Natural killer cell treated with Interleukin-12 subunit alpha and Interleukin-12 subunit beta and Interleukin-15 and Interleukin-18, amount 100 ng/mL, for 72 hours (primary cell): ENCODE measurements at places on chromosomes 13 and 19. TPM values are rescaled to one million over a fixed set of nuclear protein-coding genes. Genes with fewer than 3 reads are reported as not detected.

RPL18A gene
- total RNA-seq: 1,604 TPM

DNA sequence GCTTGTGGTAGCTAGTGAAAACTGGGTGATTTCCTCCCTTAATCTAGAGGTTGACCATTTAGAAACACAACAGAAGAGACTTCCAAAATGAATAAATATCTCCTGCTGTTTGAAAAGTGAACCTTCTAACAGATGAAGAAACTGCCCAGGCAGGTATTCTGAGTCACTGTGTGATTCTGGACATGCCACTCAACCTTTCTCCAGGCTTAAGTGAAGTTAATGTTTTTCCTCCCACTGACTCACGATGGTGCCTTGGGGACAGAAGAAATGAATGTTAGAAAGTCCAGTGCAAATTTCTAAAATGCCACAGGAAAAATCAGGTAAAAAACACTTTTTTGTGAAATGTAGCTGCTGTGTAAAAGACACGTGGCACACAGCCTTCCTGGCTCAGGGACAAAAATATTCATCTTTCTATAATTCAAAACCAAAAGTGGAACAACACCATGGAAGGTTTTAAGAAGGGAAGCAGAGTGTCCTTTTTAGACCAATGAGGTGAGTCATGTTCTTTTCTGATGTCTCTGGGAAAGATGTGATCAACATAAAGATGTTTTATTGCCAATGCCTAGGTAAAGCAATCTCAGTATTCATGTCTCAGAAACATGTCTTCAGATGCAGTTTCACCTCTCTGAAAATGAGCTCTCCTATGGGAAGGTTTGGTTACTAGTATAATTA, 9.1 kb downstream of the UBE2L5 start:
- no peak overlapping the region for H3K27ac ChIP-seq
- DNase-seq: no peak
- no peaks in the 10 kb centered on the region for H3K4me1 ChIP-seq
- H3K4me3 ChIP-seq: no peak overlapping the region

DNA sequence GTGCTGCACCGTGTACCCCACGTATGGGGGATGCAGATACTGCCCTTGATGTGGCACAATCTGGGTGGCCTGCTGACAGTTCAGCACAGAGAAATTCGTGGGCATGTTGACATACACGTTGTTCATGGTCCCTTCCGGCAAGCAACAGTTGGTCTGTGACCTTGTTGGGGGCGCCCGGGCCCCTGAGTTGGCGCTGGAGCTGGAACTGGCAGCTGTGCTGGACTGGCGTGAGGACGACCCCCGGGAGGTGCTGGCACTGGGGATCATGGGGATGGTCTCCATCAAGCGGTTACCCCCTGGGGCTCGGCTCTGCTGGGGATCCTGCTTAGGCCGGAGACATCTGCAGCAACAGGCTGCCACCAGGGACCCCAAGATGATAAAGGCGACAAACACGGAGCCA, 5.2 kb downstream of the SHISA2 start:
- no peak for DNase-seq
- H3K4me3 ChIP-seq: no peak overlapping the region
- peaks cover 37% of the 10 kb centered on the region for H3K27me3 ChIP-seq
- H3K4me1 ChIP-seq: no peaks in the 10 kb centered on the region
- no peak overlapping the region for H3K27ac ChIP-seq
- no peaks in the 10 kb centered on the region for H3K36me3 ChIP-seq

KLF1 gene
- 0.52 TPM for total RNA-seq

- H3K4me1 ChIP-seq: peaks cover 32% of the 10 kb centered on the region
- peaks cover 7% of the 10 kb centered on the region for H3K36me3 ChIP-seq
- H3K27ac ChIP-seq: no peak overlapping the region
- no peaks in the 10 kb centered on the region for H3K27me3 ChIP-seq
Measured at GRCh38 chr19:50030225-50030624, 4.4 kb downstream of the ZNF473 start.

SYT5 gene
- total RNA-seq: not detected

RGL3 gene
- total RNA-seq: not detected

CEACAM5 gene
- not detected for total RNA-seq

GRCh38 chr19:51903192-51903591, 1.6 kb downstream of the ZNF649 start:
- no peak for DNase-seq
- H3K27me3 ChIP-seq: peaks cover 13% of the 10 kb centered on the region
- H3K36me3 ChIP-seq: peaks cover 72% of the 10 kb centered on the region
- peaks cover 29% of the 10 kb centered on the region for H3K4me1 ChIP-seq
- no peak overlapping the region for H3K27ac ChIP-seq
- H3K4me3 ChIP-seq: peak overlapping the region; percentile 92

KRI1 gene
- total RNA-seq: 89.6 TPM

DNA sequence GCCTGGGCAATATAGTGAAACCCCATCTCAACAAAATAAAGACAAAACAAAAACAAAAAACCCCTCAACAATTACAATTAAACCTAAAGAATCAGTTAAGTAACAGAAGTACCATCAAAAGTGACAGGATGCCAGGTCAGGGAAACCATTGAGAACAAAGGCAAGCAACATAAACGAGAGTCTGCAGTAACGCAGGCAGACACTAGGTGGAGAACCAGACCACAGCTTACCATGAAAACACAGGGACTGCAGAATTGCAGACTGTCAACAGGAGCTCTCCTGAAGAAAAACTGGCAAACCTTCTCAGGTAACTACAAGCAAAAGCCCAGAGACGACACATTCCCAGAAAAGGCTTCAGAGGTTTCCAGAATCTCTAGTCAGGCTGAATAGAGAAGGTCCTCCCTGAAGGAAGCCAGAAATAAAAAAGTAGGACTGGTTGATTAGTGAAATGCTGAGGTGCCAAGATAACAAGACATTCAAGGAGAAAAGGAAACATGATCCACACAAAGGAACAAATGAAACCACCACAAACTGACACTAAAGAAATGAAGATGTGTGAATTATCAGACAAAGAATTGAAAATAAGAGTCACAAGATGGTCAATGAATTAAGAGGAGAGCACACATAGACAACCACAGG, 2.2 kb upstream of the ZNF665 start:
- peaks cover 29% of the 10 kb centered on the region for H3K36me3 ChIP-seq
- H3K27ac ChIP-seq: no peak overlapping the region
- H3K27me3 ChIP-seq: no peaks in the 10 kb centered on the region
- peak; percentile 75 for DNase-seq
- H3K4me3 ChIP-seq: peak overlapping the region; percentile 13

ZNF418 gene
- total RNA-seq: 1.9 TPM

GDF15 gene
- total RNA-seq: not detected

DNA sequence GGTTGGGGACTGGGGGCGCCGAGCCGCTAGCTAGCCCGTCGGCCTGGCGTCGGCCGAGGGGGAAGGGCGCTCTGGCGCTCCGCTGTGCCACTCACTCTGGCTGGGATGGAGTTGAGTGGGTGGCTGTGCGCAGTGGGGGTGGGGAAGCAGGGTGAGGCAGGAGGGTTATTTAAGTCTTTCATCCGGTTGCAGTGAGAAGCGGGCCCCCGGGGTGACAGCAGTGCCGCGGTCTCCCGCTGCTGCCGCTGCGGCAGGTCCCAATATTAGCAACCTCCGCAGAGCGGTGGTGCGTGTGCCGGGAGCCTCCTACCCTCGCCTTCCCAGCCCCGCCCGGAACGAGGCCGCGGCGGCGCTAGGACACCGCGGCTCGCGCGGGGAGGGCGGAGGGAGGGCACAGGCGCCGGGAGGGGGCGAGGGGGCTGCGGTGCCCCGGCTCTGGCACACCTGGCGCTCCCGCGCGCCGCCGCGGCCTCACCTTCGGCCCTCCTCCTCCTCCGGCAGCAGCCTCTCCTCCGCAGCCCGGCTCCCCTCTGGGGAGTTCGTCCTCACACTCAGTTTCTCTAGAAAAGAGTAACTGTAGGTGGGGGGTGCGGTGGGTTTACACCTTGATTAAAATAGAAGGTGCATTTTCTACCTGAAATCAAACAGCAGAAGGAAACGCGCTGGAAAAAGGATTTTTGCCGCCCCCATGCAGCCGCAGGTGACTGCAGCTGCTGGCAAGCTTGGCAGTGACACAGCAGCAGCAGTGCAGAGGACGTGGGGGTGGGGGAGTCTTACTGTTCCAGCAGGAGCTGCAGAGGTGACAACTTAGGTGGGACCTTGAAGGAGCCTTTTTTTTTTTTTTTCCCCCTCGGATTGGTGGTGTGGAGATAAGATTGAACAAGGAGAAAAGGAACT, 4.5 kb downstream of the FGF9 start:
- peaks cover 25% of the 10 kb centered on the region for H3K4me1 ChIP-seq
- no peaks in the 10 kb centered on the region for H3K36me3 ChIP-seq
- no peak for DNase-seq
- H3K27ac ChIP-seq: no peak overlapping the region
- peak overlapping the region; percentile 70 for H3K4me3 ChIP-seq
- H3K27me3 ChIP-seq: peaks cover 18% of the 10 kb centered on the region

GRCh38 chr19:32573492-32573794, 7.5 kb upstream of the PDCD5 start:
- no peaks in the 10 kb centered on the region for H3K36me3 ChIP-seq
- no peak overlapping the region for H3K4me3 ChIP-seq
- H3K27ac ChIP-seq: no peak overlapping the region
- peaks cover 14% of the 10 kb centered on the region for H3K27me3 ChIP-seq

GRCh38 chr19:28196961-28197360, 1016.0 kb downstream of the UQCRFS1 start:
- no peak overlapping the region for H3K4me3 ChIP-seq
- H3K27me3 ChIP-seq: peaks cover 9% of the 10 kb centered on the region
- DNase-seq: no peak
- peaks cover 5% of the 10 kb centered on the region for H3K36me3 ChIP-seq
- H3K27ac ChIP-seq: no peak overlapping the region

ZNF570 gene
- total RNA-seq: 7.1 TPM

WTIP gene
- 1.1 TPM for total RNA-seq

GRCh38 chr19:33048806-33049676, 15.6 kb downstream of the RHPN2 start:
- H3K4me1 ChIP-seq: no peaks in the 10 kb centered on the region
- DNase-seq: no peak
- H3K36me3 ChIP-seq: no peaks in the 10 kb centered on the region
- peaks cover 5% of the 10 kb centered on the region for H3K27me3 ChIP-seq

CKM gene
- not detected for total RNA-seq

GRCh38 chr13:30685320-30685859, 50.0 kb upstream of the ALOX5AP start:
- DNase-seq: no peak
- H3K27me3 ChIP-seq: no peaks in the 10 kb centered on the region
- H3K4me3 ChIP-seq: no peak overlapping the region
- no peak overlapping the region for H3K27ac ChIP-seq

DNA sequence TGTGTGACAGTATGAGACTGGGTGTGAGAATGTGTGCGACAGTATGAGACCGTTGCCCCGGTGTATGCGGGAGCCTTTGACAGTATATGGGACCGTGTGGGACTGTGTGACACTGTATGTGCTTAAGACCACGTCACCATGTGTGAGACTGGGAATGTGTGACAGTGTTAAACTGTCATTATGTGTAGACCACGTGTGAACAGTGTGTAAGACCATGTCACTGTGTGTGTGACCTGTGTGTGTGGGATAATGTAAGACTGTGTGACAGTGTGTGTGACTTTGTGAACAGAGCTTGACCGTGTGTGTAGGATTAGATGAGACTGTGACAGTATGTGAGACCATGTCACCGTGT, 549 bp downstream of the ZNF583 start:
- peaks cover 25% of the 10 kb centered on the region for H3K4me1 ChIP-seq
- peak overlapping the region; percentile 92 for H3K27ac ChIP-seq
- peaks cover 74% of the 10 kb centered on the region for H3K36me3 ChIP-seq
- DNase-seq: no peak
- H3K27me3 ChIP-seq: no peaks in the 10 kb centered on the region
